ENCODE measurements at places on chromosomes 2 and 18.
A peak's percentile ranks its signal among the peaks of the same experiment; 100 is the strongest.

GRCh38 chr2:2324119-2324518 is 7.0 kb downstream of the MYT1L start:
- no peak for DNase-seq

DNA sequence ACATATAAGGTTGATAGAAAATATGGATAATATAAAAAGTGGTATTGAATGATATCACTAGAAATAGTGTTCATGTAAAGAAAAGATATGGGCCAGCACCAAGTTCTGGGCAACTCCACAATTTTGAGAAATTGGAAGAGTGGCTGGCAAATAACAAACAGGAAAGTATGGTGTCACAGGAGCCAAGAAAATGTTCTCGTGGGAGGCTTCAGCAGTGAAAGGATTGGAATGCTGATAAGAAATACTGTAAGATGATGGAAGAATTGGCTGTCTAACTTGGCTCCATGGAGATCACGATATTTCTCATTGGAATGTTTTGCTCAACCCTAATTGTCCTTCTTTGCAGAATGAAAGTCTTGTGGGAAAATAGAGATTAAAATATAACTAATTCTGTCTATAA is 856.8 kb downstream of the DPP10 start:
- DNase-seq, result no peak

DNA sequence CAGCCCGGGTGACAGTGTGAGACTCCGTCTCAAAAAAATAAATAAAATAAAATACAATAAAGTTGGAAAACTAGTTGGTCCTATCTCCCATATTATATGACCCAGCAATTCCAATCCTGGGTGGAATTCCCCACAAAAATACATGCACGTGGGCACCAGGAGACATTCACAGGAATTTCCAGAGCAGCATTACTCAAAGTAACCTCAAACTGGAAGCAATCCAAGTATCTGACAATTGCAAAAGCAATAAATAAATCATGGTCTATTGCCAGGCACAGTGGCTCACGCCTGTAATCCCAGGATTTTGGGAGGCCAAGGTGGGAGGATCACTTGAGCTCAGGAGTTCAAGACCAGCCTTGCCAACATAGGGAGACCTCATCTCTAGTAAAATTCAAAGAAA is 101.2 kb upstream of the MAP4K4 start:
- DNase-seq, result no peak

- no peak for DNase-seq
Observed at GRCh38 chr2:151292141-151292540, 2.7 kb upstream of the NMI start.

GRCh38 chr18:51506811-51507210 is 309.3 kb upstream of the MEX3C start:
- peak; percentile 55 for DNase-seq

DNA sequence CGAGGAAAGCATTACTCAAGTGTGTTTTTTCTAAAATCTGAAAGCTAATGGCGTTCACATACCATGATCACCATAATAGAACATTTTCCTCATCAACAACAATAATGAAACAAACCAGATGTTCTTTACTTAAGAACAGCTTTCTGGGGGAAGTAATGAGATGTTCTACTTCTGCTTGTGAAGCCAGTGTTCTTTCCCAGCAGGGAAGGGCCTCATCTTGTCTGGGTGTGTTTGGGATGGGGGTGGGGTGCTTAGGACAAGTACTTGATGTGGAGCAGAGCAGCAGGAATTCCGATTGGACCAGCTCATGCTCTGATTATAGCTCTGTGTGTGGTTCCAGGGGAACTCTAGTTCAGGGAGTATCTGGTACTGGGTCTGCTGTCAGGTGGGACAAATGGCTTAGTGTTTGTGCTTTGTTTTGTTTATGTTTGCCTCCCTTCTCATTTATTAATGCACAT is 163.0 kb upstream of the NOSTRIN start:
- DNase-seq, result peak; percentile 94

- no peak for DNase-seq
Observed at GRCh38 chr18:48675912-48676311, 137.1 kb downstream of the CTIF start.

DNA sequence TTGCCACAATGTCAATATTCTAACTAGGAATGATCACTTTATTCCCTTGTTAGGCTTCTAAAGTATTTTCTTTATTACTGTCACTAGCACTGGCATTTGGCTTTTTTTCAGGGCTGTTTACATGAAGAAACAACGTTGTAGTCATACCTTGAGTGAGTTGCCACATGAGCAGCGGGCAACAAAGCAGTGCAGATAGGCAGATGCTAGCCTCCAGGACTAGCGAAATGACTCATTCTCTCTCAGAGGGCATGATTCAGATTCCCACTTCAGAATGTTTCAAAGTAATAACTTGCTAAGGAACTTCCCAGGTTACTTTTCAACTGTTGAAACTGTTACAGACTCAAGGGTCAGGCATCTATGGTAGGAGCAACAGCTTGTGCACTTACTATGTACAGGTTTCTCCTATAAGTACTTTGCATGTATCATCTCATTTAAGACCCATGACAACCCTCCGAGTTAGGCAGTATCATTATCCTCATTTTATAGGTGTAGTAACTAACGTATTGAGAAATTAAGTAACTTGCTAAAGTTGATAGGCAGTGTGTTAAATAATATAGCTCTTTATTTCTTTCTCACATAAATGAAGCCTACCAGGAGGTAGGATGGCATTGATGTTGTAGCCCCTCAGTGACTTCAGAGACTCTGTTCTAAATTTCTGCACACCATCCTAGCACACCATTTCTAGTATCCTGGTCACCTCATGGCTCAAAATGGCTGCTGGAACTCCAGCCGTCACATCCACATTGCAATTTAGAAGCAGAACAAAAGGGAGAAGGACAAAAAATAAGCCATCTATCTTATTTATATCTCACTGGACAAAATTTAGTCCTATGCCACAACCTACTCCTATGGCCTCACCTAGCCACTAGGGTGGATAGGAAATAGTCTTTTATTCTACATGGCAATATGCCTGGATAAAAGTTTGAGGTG is 83.3 kb downstream of the ICOS start:
- DNase-seq, result peak; percentile 14

DNA sequence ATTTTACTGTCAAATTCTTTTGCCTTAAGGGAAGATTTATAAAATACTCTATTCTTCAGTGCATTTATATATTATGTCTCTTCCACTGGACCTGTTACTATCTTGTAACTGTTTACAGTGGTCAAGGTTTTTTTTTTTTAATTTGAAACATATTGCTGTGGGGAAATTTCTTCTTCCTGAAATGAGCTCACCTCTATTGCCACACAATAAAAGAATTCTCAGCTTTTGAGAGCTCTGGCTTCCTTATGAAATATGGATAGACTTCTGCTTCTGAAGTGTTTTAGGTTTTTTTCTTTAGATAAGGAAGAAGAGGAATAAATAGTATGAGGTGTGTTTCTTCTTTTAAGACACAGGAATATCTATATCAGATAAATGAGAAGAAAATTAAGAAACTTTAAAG is 7.7 kb downstream of the VRK2 start:
- DNase-seq, result no peak

DNA sequence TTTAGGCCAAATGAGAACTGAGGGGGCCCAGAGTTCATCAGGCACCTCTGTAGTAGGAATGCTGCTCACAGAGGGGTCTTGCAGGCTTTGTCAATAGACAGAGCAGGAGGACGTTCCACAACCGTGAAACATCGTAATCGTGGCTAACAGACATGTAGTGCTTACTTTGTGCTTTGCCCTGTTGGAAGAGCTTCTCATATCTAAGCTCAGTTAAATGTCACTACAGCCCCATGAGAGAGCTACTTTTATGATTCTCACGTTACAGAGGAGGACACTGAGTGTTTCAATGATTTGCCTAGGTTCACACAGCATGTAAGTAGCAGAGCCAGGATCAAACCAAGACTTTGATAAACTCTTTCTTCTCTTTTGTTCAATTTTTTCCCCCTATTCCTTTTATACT is 136.6 kb downstream of the MYCN start:
- no peak for DNase-seq

GRCh38 chr2:96325041-96325883 is at the start of gene ITPRIPL1:
ITPRIPL1 (plus strand) TSS chr2:96325317; CDS start chr2:96325840, 523 bp downstream.
- DNase-seq, result no peak

GRCh38 chr2:191728750-191729624 is 51.1 kb downstream of the NABP1 start:
- no peak for DNase-seq

- no peak for DNase-seq
Observed at GRCh38 chr2:239406316-239406995, 5.6 kb upstream of the HDAC4 start.

- DNase-seq, result no peak
Observed at GRCh38 chr2:74849228-74849892, 15.4 kb downstream of the HK2 start.

DNA sequence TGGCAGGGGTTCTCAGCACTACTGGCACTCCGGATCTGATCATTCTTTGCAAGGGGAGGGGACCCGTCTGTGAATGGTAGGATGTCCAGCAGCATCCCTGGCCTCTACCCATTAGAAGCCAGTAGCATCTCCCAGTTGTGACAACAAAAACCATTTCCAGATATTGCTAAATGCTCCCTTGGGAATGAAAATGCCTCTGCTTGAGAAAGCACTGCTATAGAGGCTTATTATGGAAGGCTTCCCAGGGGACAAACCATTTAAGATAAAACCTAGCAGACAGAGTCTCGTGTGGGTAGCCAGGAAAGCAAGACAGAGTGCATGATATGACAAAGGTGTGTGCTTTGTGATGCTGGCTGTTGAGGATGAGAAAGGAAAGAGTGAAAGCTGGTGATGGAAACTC is 273.7 kb downstream of the TMX3 start:
- no peak for DNase-seq

- peak; percentile 54 for DNase-seq
Observed at GRCh38 chr18:21489119-21489750, 111.3 kb downstream of the ESCO1 start.

- no peak for DNase-seq
Observed at GRCh38 chr2:207808119-207808518, 38.4 kb upstream of the FZD5 start.

- no peak for DNase-seq
Observed at GRCh38 chr2:29782549-29783458, 138.6 kb downstream of the ALK start.

GRCh38 chr2:95323347-95324155 is 26.4 kb downstream of the KCNIP3 start:
- no peak for DNase-seq

GRCh38 chr18:48996901-48997463 is 46.2 kb upstream of the SMAD7 start:
- DNase-seq, result peak; percentile 94

GRCh38 chr2:108829578-108830310 is 43.2 kb downstream of the CCDC138 start:
- DNase-seq, result no peak

DNA sequence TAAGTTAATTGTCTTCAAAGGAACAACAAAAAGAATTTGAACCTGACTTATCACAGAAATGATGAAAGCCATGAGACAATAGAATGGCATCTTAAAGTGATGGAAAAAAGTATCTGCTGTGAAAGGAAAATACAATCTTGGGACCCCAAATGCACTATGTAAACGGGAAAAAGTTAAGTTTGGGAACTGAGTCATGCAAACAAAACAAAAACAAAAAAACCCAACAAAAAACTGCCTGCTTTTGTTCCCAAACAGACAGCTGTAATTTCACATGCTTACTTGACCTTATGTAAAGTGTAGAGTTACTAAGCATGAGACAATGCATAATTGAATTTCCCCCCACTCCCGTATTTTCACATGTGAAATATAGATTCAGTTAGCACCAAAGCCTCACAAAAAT is 122.1 kb upstream of the RBMS1 start:
- DNase-seq, result no peak

DNA sequence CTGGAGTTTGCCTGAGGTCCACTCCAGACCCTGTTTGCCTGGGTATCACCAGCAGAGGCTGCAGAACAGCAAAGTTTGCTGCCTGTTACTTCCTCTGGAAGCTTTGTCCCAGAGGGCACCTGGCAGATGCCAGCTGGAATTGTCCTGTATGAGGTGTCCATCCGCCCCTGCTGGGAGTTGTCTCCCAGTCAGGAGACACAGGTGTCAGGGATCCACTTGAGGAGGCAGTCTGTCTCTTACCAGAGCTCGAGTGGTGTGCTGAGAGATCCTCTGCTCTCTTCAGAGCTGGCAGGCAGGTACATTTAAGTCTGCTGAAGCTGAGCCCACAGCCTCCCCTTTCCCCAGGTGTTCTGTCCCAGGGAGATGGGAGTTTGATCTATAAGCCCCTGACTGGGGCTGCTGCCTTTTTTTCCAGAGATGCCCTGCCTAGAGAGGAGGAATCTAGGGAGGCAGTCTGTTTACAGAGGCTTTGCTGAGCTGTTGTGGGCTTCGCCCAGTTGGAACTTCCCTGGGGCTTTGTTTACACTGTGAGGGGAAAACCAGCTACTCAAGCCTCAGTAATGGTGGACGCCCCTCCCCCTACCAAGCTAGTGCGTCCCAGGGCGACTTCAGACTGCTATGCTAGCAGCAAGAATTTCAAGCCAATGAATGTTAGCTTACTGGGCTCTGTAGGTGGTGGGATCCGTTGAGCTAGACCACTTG is 34.7 kb downstream of the TFPI start:
- no peak for DNase-seq

GRCh38 chr2:152573168-152573567 is 144.1 kb downstream of the PRPF40A start:
- peak; percentile 94 for DNase-seq
